ENCODE measurements at places on chromosomes 4 and X. TPM values are rescaled to one million over a fixed set of nuclear protein-coding genes. Genes with fewer than 3 reads are reported as not detected.

DNA sequence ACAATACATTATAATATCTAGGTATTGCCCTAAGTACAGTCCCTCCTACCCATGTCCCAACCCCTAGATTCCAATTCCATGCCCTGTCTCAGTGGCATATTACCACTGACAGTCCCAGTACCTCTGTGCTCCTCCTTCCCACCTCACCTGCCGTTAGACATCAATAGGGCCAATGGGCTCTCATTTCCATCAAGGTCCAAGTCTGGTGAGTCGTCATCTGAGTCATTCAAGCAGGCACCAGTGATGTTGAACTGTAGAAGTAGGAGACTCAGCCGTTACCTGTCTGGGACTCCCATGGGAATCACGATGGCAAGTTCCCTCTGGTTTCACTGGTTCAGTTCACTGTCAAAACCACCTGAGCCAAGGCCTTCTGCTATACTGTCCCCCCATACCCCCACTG lies 51.7 kb downstream of the PHF8 start:
- peaks cover 26% of the 10 kb centered on the region for H3K36me3 ChIP-seq
- no peaks in the 10 kb centered on the region for H3K4me1 ChIP-seq
- no peaks in the 10 kb centered on the region for H3K27me3 ChIP-seq
- H3K4me3 ChIP-seq, result no peak overlapping the region
- no peak for DNase-seq
- H3K27ac ChIP-seq, result no peak overlapping the region

DNA sequence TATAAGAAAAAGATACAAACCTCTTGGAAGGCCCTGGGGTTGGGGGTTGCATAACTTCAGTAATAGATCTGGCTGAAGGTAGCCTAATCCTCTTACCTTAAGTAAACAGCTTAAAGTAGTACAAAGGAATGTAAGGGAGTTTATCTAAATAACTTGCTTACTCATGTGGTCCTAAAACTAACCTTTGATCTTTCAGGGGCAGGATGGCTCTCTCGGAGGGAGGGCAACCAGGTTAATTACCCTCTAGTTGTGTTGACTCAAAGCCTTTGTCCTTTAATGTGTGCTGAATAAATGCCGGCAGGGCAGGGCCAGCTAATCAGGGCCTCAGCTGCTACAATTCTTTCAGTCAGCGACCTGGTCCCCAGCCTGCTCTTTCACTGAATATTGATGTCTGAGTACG lies 822.0 kb upstream of the SLIT2 start:
- H3K27ac ChIP-seq, result no peak overlapping the region
- H3K4me3 ChIP-seq, result no peak overlapping the region
- no peaks in the 10 kb centered on the region for H3K27me3 ChIP-seq
- no peaks in the 10 kb centered on the region for H3K4me1 ChIP-seq
- no peaks in the 10 kb centered on the region for H3K36me3 ChIP-seq

- peak overlapping the region; percentile 68 for H3K27ac ChIP-seq
- peaks cover 6% of the 10 kb centered on the region for H3K36me3 ChIP-seq
- no peaks in the 10 kb centered on the region for H3K27me3 ChIP-seq
- peak; percentile 49 for DNase-seq
Measured at GRCh38 chr4:6942238-6942800, 32.7 kb downstream of the TBC1D14 start.

- H3K27me3 ChIP-seq, result peaks cover 7% of the 10 kb centered on the region
- no peak overlapping the region for H3K27ac ChIP-seq
- DNase-seq, result no peak
- H3K4me1 ChIP-seq, result peaks cover 8% of the 10 kb centered on the region
- H3K4me3 ChIP-seq, result no peak overlapping the region
- H3K36me3 ChIP-seq, result no peaks in the 10 kb centered on the region
Measured at GRCh38 chrX:112734290-112734689, 54.6 kb upstream of the LHFPL1 start.

- no peaks in the 10 kb centered on the region for H3K4me1 ChIP-seq
- no peak overlapping the region for H3K27ac ChIP-seq
- DNase-seq, result no peak
Measured at GRCh38 chrX:68665502-68665901, 18.0 kb downstream of the STARD8 start.

GRCh38 chrX:18719852-18720251 lies 12.4 kb downstream of the PPEF1 start:
- H3K4me3 ChIP-seq, result no peak overlapping the region
- DNase-seq, result no peak
- no peaks in the 10 kb centered on the region for H3K36me3 ChIP-seq
- no peaks in the 10 kb centered on the region for H3K27me3 ChIP-seq
- H3K27ac ChIP-seq, result no peak overlapping the region

- no peaks in the 10 kb centered on the region for H3K27me3 ChIP-seq
- H3K4me1 ChIP-seq, result no peaks in the 10 kb centered on the region
- no peak overlapping the region for H3K27ac ChIP-seq
- no peaks in the 10 kb centered on the region for H3K36me3 ChIP-seq
Measured at GRCh38 chrX:7941390-7942042, 14.3 kb upstream of the PNPLA4 start.

DNA sequence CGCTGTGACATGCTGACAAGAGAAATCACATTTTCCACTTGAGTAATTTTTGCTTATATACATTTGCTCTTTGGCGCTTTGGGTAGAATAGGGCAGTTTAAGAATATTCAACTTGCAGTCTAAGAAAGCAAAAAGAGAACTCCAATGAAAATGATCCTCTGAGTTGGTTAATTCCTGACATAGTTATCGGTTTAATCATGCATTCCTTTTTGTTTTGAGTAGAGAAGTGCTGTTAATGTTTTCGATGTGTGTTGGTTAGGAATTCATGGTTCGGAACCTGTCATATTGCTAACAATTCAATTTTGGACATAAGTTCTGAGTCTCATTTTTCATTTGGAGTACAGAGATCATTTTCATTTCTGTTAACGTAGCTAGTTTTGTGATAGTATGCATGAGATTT lies 700.6 kb upstream of the PITX2 start:
- H3K27ac ChIP-seq, result no peak overlapping the region
- no peaks in the 10 kb centered on the region for H3K27me3 ChIP-seq
- no peaks in the 10 kb centered on the region for H3K4me1 ChIP-seq
- H3K4me3 ChIP-seq, result no peak overlapping the region
- no peaks in the 10 kb centered on the region for H3K36me3 ChIP-seq

DNA sequence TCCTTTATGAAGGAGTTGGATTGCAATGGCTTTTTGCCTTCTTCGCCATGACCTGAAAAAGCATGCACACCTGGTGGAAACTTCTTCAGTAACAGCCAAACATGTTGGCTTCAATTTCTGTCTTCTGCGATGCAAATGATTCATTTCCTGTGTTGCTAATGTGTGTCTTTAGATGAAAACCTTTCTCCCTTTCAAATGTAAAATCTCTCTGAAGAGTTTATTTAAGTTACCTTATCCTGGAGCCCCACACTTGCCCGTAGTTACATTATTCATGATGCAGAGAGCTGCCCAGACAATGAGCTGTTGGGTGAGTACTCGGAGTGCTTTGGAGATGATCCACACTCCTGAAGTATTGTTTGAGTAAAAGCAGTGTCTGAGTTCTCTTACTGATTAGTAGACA lies 1100.9 kb downstream of the RPA4 start:
- no peak overlapping the region for H3K4me3 ChIP-seq
- H3K36me3 ChIP-seq, result no peaks in the 10 kb centered on the region
- no peaks in the 10 kb centered on the region for H3K4me1 ChIP-seq
- DNase-seq, result no peak
- no peak overlapping the region for H3K27ac ChIP-seq
- H3K27me3 ChIP-seq, result no peaks in the 10 kb centered on the region

- H3K4me1 ChIP-seq, result no peaks in the 10 kb centered on the region
- no peak overlapping the region for H3K27ac ChIP-seq
- DNase-seq, result no peak
Measured at GRCh38 chr4:107319386-107319785, 283.3 kb upstream of the DKK2 start.

- H3K36me3 ChIP-seq, result no peaks in the 10 kb centered on the region
- no peak overlapping the region for H3K4me3 ChIP-seq
- DNase-seq, result no peak
- no peaks in the 10 kb centered on the region for H3K27me3 ChIP-seq
- H3K4me1 ChIP-seq, result no peaks in the 10 kb centered on the region
Measured at GRCh38 chr4:126306152-126306869, 991.6 kb downstream of the FAT4 start.

- H3K27me3 ChIP-seq, result no peaks in the 10 kb centered on the region
- H3K27ac ChIP-seq, result no peak overlapping the region
- no peak for DNase-seq
Measured at GRCh38 chrX:31355206-31355955, 283.5 kb upstream of the FTHL17 start.

- no peaks in the 10 kb centered on the region for H3K27me3 ChIP-seq
- H3K4me3 ChIP-seq, result no peak overlapping the region
- DNase-seq, result no peak
Measured at GRCh38 chr4:113541933-113542332, 219.6 kb downstream of the CAMK2D start.

DNA sequence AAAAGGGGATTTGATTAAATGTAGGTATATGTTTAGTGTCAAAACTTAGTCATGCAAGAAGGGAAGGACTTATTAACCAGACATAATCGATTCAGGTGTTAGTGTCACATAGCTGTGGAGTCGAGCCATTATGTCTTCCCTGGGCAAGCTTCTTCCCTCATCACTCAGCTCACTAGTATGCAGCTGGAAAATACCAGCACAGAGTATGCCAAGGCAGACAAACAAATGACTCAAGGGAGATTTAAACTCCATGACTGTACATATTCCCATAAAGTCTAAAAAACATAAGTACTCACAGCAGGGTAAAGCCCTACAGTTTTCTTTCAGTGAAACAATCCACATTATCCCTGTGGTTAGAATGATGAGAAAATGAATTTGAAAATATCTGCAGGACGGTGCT lies 304.5 kb downstream of the CBLL2 start:
- no peaks in the 10 kb centered on the region for H3K36me3 ChIP-seq
- no peak for DNase-seq
- no peak overlapping the region for H3K27ac ChIP-seq
- no peaks in the 10 kb centered on the region for H3K4me1 ChIP-seq
- no peak overlapping the region for H3K4me3 ChIP-seq

DNA sequence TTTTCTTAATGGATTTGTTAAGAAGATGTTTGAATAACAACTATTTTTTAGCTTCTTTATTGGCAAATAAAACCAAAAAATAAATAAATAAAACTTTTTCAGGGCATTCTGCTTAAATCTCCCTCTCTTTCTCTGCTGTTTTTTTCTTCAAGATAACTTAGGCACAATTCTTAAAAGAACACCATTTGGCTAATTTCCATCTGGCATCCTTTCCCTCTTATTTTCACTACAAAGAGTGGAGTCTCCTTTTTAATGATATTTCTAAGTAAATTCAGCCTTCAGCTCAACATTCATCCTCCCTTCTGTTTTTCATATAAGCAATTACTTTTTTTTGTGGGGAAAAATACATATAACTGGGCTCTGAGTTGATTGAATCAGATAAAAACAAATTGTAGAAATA lies 88.1 kb downstream of the PCDH7 start:
- no peaks in the 10 kb centered on the region for H3K36me3 ChIP-seq

DNA sequence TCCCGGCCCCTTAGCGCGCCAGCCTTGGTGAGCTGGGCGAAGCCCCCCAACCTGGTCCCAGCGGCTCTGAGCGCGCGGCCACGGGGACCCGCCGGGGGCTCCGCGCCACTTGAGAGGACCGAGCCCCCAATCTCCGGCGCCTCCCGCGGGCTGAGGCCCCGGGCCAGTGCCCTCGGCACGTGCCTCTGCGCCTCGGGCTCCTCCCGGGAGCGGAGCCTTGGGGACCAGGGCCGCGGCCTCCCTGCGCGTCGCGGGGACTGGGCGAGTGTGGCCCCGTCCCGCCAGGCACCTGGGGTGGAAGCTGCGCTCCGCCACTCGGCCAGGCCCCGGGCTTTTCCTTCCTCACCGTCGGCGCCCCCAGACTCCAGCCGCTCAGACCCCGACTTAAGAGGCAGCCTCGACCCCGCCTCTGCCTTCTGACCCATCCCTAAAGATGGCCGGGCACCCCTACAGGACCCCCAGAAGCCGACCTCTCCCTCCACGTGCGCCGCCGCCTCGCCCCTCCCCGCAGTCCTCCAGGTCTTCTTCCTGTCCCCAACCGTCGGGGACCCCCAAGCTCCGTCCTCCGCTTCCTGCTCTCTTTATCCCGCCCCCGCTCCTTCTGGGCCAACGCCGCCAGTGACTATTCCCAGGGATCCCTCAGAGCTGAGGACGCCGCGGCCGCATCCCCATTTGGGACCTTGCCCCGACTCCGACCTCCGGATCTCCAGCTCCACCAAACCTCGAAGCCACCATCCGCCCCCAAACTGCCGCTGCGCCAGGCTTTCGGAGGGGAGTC lies 752 bp downstream of the ERAS start:
- H3K4me1 ChIP-seq, result peaks cover 6% of the 10 kb centered on the region
- DNase-seq, result no peak
- H3K27ac ChIP-seq, result no peak overlapping the region
- H3K36me3 ChIP-seq, result peaks cover 23% of the 10 kb centered on the region
- H3K4me3 ChIP-seq, result peak overlapping the region; percentile 52

GRCh38 chr4:153204247-153204671 lies at the start of gene TRIM2:
TSS of gene TRIM2 (plus strand) at chr4:153204443. CDS start at chr4:153204531, 88 bp downstream.
- peaks cover 31% of the 10 kb centered on the region for H3K4me1 ChIP-seq
- peak within 1 kb of the TSS; percentile 28 for H3K4me3 ChIP-seq
- peak within 1 kb of the TSS; percentile 58 for H3K27ac ChIP-seq
- peak; percentile 10 for DNase-seq
- no peaks in the 10 kb centered on the region for H3K36me3 ChIP-seq

ARHGEF6 gene
- total RNA-seq, result 45.8 TPM

EFHC2 gene
- total RNA-seq, result 0.31 TPM

PNMA6F gene
- total RNA-seq, result not detected

CLCN3 gene
- total RNA-seq, result 21.6 TPM

Data from activated CD8-positive, alpha-beta T cell treated with anti-CD3 and anti-CD28 coated beads for 36 hours (primary cell).